Glomerular endothelial cell (primary cell): ENCODE measurements at places on chromosomes 6 and 20. TPM values are rescaled to one million over a fixed set of nuclear protein-coding genes. Genes with fewer than 3 reads are reported as not detected.

Gene HAO1
- not detected in 2 replicates for total RNA-seq

- DNase-seq = no peak
Observed at GRCh38 chr6:62265906-62266525, 20.0 kb downstream of the KHDRBS2 start.

- no peak for DNase-seq
Observed at GRCh38 chr6:92362404-92362803, 1057.0 kb downstream of the EPHA7 start.

- no peak for DNase-seq
Observed at GRCh38 chr6:53214172-53214571, 65.5 kb upstream of the GCM1 start.
